ENCODE measurements at places on chromosomes 3 and 15.

- DNase-seq: no peak
These were observed 33.5 kb upstream of the CSPG5 start for GRCh38 chr3:47612178-47612577.

GRCh38 chr15:25435474-25436243 is 3.2 kb downstream of the UBE3A start:
- no peak for DNase-seq

DNA sequence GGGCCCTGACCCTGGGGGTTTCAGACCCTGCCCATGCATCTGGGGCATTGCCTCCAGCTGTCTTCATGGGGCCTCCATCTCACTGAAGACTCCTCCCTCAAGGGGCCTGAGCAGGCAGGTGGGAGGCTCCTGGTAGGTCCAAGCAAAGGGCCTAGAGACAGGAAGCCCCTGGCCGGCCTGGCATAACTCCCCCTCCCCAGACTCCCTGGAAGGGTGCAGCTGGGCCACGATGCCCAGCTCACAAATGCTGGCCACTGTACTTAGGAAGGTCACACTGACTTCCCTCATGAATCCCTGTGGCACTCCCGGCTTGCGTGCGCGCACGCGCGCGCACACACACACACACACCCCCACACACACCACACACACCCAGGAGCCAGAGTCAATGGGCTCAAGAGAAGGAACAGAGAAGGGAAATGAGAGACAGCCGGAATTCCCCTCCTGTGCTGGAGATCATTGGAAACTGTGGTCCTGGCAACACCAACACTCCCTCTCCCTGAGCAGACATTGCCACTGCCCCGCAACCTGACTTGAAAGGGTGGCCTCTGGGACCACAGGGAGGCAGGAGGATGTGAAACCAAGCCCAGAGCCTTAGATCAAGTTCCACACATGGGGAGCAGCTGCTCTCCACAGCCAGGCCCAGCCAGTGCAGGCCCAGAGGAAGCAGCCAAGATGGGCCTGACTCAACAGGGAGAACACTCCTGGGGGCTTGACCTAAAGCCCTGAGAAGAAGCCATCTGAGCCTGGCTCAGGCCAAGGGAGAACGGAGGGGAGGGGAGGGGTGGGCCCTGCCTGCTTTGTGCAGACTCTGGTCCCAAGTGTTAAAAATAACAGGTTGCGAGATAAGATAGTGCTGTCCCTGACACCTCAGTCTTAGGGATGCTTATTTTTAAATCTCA is 69.7 kb downstream of the SCN5A start:
- DNase-seq: no peak

GRCh38 chr15:51579012-51579411 is 43.6 kb downstream of the DMXL2 start:
- no peak for DNase-seq

DNA sequence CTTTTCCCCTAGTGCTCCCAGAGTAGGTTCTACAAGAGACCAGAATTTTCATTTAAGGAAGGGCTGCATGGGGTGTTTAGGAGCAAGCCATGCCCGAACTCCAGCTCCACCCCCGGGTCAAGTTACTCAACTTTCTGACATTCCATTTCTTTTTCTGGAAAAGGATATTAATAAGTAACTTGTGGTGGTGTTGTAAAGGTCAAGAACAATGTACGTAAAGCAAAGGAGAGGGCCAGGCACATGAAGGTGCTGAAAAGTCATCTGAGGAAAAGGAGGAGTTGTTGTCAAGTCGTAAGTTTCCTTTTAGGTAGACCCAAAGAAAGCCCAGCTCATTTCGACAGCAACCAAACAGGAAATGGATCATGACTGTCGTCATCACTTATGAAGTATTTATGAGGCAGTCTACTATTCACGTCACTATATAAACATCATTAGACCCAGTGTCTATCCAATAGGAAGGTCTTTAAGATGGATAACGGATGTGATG is 319.6 kb upstream of the IL12A start:
- DNase-seq: no peak

- no peak for DNase-seq
These were observed 78.8 kb downstream of the DLG1 start for GRCh38 chr3:197219619-197220018.

DNA sequence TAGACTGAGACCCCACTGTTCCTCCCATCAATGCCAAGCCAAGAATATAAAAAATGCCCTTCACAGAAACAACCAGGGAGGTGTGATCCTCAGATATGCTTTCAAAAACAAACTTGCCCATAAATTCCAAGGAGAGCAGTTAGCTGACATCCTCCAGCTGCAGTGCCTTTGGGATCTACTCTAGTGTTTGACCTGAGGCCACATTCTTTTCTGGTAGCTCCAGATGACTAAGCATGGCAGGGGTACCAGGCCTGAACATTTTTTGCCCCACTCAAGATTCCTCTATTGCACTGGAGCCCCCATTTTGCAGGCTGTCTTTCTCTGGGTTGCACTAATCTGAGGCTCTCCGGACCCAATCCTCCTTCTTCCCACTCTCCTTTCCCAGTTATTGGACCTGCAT is 27.9 kb upstream of the ACP3 start:
- no peak for DNase-seq

DNA sequence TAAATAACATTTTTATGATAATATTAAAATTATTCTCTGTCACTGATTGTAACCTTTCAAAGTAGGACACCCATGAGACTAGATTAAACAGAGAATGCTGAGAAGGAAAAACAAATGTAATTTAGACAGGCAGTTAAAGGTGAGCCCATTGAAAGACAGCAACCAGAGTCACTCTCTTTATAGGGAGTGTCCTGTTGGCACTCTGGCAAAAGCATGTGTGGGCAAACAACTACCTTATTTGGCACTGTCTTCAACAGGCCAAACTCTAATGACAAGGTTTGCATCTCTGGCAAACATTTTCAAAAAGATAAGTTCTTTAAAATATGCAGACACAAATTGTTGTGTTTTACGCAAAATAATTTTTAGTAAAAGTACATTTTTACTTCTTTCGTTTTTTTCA is 29.8 kb downstream of the NFKBIZ start:
- DNase-seq: no peak
